ENCODE measurements at places on chromosomes 5 and 9. TPM values are rescaled to one million over a fixed set of nuclear protein-coding genes. Genes with fewer than 3 reads are reported as not detected.

Gene FTMT
- not detected for total RNA-seq

DNA sequence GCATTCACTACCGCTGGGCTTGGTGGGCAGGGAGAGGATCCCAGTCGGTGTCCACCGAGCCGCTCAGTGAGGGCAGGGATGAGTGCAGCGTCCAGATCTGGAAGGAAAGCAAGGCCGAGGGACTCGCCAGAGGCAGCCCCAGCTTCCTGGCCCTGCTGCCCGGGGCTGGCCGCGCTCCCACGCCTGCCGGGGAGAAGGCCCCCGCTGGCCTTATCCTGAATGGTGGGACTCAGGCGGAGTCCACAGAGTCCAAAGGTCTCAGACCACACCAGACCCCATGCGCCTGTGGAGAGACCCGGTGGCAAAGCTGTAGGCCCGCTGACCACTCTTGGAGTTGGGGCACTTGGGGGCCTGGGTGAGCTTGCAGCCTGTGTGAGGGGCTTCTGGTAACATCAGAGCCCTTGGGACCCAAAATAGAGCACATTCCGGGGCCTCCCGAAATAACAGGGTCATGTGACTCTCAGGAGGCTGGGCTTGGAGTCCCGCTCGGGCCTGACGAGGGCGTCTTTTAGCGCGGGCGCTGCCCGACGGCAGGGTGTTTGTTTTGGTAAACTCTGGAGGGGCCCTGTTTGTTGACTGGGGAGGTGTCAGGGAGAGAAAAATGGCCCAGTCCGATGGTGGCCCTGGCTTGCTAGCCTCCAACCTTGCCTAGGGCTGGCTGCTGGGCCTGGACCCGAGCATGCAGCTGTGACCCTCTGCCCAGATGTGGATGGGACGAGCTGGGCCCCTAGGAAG is 2.8 kb downstream of the RXRA start:
- no peak for DNase-seq

Gene SURF6
- total RNA-seq = 12.9 TPM

DNA sequence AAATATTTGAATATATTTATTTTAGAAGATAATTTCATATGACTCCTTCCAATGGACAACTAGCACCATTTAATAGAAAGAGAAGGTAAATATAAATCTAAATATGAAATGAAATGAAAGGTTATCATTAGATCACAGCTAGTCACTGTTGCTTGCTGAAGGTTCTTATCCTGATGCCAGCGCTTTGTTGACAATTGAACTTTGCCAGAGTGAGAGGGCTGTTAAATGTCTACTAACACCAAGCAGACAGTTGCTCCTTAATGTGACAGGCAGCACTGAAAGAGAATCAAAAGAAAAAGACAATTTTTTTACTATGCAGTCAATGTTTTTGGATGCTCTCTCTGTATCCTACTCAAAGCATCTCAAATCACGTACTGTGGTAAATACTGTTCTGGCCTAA is 152.6 kb upstream of the SEMA6A start:
- DNase-seq = no peak

DNA sequence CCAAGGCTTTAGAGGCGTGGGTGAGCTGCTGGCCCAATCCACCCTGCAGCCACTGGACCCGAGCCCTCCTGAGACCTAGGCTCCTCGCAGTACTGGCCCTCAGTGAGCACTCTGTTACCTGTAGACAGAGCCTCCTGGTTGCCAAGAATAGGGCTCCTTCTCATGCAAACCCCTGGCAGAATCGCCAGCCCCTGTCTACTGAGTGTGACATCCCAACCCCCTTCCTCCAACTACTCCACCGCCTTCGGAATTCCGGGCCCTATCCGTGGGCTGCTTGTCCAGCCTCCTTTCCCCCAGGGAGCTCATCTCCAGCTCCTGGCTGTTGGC is 23.8 kb upstream of the COL5A1 start:
- no peak for DNase-seq

DNA sequence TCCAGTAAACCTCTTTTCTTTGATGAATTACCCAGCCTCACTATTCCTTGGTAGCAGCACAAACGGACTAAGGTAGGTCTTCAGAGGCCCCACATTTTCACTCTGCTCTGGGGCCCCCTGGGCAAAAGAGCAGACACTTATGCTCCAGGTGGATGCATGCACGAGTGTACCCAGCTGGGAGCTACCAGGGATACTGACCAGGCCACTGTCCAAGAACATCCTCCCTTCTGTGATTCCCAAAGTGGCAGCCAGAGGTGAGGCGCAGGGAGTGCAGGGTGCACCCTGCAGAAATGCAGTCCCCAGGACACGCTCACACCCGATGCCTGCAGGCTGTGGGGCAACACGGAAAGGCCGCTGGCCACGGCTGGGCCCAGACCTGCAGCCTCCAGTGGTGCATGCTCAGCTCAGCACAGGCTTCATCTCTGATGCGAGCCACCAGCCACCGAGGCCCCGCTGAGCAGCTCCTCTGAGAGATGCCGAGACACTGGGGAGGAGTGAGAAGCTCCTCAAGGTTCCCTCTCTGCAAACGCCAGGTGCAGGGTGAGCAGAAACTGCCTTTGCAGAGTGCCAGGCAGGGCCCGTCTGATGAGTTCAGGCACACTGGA is 48.1 kb upstream of the OLFM1 start:
- peak; percentile 19 for DNase-seq

DNA sequence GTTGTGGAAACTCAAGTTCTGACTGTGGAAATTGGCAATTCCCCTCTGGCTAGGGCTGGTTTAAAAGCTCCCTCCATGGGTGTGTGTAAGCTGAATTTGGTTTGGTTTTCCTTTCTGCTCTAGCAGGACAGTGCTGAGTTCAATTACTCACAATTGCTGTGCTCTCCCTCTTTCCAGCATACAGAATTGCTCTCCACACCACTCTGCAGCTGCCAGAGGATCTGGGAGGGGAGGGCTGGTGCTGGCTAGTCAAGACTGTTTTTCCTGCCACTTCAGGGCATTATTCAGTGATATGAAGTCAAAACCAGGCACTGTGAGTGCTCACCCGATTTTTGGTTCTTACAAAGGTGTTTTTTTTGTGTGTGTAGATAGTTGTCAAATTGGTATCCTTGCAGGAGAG is 336.9 kb upstream of the SLC24A2 start:
- no peak for DNase-seq

Gene TUSC1
- total RNA-seq = not detected

- DNase-seq = no peak
Observed at GRCh38 chr5:147436596-147436995, 73.3 kb downstream of the DPYSL3 start.

Gene NR5A1
- total RNA-seq = not detected

Gene TNFSF15
- total RNA-seq = 0.16 TPM

- no peak for DNase-seq
Observed at GRCh38 chr9:122274055-122274454, 9.4 kb downstream of the MRRF start.

DNA sequence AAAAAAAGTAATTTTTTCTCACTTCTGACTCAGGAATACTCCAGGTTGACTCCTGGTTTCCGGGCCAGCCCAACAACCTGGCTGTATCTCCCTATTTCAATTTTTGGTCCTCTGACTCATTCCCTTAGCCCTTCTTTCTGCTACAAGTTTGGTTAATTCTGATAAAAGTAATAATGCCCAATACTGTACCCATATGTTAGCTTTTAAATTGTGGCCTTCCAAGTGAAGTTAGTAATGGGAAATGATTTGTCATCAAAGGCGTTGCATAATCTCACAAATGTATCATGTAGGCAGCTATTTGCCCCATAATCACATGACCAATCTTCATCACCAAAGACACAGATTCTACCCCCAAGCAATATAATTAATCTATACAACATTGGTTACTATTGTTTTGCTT is 31.1 kb upstream of the BNC2 start:
- no peak for DNase-seq

Gene TLX3
- not detected for total RNA-seq
